ENCODE measurements at places on chromosomes 16 and 17.

DNA sequence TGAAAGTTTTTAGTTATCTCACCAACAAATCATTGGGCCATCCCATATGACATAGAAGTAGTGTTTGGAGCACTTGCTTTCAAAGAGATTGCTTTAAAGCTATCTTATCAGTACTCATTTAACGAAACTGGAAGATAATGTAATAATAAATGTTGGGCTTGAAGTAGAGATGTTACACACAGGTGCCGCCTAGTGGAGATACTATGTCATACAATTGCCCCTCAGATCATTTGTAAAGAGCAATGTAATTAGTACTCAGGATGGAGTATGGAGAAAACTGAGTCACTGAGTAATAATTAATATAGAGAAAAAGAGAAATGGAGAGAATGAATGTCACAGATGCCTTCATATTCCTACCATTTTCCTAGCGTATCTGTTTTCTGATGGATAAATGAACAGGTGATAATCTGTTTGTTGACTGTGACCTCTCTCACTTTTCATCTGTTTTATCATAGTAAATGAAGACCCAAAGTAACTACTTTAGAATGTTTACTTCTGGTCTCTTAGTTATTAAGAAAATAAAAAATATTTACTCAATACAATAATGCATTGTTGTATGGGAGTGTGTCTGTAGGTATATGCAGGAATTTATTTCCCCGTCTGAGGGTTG, 80.4 kb downstream of the EFCAB5 start:
- DNase-seq = peak; percentile 54

DNA sequence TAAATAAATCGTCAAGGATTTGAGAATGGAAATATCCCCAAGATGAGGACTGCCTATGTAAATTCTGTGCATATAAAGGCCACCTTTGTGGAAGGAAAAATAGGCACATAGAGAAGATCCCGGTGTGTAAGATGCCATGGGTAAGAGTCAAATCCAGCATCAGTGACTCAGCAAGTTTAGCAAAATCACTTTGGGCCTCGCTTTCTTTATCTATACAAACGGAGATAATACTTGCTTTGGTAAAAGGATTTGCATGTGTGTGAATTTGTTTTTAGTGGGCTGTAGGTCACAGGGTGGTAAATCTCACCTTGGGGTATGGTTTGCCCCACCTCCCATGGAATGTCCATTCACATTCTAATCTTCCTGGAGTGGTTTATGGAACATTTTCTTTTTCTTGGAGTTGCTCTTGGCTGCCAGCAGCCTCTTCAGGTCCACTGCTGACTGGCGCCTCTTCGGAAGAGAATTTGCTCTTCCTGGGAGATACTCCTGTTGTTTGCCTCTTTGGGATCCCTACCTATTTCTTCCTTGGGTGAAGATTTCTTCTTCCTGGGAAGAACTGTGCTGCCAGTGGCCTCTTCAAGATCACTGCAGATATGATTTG, 587.6 kb downstream of the CDH11 start:
- DNase-seq = no peak

DNA sequence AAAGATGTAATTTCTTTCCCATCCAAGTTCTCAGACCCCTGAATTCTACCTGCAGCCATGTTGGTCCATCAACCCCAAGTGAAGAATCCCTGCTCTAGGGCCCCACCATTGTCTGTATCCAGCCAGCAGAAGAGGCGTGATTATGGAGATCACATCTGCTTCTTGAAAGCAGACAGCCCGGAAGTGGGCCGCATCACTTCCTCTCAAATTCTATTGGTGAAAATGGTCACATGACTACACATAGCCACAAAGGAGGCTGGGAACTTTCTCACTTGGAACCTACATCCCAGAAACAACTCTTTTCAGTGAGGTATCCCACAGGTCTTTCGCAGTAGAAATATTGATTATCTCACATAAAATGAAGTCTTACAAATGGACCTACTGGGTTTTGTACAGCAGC, 40.1 kb downstream of the IL4R start:
- no peak for DNase-seq

DNA sequence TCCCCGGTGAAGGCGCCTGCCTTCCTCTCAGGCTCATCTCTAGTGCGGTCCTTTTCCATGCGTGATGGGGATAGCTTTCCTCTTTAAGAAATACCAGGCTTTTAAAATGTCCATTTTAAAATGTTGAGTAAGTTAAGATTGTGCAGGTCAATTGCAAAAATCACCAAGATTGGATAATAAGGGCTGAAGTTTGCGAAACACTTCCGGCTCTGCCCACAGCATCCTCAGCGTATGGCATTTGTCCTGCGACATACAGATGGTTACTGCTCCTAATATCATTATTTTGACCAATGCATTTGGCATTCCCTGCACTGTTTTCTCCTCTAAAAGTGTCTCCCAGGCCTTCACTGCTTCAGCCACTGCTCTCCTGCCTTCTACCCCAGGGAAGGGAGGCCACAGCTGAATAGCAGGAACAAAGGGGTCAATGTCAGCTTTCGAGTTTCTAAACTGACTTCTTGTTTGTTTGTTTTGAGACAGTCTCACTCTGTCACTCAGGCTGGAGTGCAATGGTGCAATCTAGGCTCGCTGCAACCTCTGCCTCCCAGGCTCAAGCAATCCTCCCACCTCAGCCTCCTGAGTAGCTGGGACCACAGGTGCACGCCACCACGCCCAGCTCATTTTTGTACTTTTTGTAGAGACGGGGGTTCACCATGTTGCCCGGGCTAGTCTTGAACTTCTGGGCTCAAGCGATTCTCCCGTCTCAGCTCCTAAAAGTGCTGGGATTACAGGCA, 91.9 kb downstream of the CRISPLD2 start:
- peak; percentile 42 for DNase-seq

DNA sequence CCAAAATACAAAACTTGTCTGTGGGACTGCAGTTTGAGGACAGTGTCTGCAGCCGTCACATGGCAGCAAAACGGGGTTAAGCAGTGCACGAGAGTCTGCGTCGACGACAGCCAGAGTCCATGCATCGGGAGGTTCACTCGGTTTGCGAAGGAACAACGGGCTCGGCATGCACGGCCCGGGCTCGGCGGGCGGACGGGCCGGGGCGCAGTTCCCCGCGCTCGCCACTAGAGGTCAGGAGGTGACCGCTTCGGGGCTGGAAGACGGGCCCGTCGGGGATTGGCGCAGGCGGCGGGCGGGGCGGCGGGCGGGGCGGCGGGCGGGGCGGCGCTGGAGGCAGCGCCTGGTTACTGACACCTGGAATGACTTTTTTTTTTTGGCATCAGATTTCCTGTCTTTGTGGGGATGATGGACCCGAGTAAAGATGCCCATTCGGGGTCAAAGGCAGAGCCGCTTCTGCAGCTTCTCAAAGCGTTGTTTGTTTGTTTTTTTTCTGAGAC, 6.5 kb downstream of the SCGB1C2 start:
- peak; percentile 62 for DNase-seq

GRCh38 chr17:62995377-62995885, 29.4 kb downstream of the TANC2 start:
- peak; percentile 54 for DNase-seq

GRCh38 chr16:4612977-4613635, 1.6 kb downstream of the UBALD1 start:
- DNase-seq = peak; percentile 5

DNA sequence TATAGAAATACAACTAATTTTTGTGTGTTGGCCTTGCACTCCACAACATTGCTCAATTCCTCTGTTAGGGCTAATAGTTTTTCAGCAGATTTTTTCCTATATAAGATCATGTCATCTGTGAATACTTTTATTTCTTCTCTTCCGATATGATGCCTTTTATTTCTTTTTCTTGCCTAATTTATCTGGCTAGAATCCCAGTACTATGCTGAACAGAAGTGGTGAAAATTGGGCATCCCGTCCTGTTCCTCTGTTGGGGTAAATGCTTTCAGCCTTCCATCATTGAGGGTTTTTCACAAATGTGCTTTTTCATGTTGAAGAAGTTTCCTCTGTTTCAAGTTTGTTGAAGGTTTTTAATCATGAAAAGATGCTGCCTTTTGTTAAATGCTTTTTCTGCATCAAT, 22.7 kb upstream of the TNFRSF13B start:
- no peak for DNase-seq

DNA sequence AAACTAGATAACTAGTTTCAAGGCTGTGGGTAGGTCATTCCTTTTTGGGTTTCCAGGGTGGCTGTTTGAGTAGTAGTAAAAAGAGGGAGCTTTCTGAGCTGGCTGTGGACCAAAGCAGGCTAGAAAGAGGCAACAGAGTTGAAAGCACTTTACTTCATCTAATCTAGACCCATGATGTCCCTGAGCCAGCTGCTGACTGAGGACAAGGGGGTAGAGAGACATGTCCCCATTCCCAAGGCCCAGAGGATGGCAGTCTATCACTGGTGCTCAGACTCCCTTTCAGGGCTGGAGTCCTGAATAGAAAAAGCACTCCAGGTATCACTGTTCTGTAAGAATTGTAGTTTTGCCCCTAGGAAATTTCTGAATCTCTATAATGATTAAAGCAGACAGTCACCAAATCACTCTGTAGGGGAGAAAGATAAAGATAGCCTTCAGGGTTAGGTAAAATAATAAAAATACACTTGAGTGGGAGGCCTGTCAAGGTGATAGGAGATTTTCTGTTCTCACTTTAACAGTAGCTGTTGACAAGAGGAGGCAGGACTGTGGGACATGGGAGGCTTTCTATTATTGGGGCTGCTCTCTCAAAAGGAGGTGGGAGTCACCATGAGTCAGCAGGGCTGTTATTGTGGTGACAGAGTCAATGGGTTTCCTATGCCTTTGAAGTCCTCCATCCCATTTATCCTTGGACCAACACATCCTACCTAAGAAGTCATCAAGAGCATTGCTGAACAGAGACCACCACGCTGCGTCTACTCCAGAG, 190.2 kb upstream of the MPHOSPH6 start:
- DNase-seq = no peak

DNA sequence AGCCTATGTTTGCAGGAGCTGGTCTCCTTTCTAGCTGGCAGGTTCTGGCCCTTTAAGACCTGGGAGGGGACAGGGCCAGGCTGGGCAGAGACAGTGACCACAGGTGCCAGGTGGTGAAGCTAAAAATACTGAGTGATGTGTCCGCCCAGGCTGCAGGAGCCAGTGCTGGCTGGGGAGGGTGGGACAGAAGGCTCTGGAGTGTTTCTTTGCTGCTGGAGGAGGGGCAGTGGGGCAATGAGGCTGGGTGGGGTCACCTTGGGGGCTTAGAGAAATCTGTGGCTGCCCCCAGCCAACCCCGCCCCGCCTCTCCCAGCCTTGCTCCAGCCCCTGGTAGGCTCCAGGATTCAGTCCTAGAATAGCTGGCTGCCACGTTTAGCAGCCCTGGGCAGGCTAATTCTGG, 30.4 kb upstream of the SBK1 start:
- no peak for DNase-seq

DNA sequence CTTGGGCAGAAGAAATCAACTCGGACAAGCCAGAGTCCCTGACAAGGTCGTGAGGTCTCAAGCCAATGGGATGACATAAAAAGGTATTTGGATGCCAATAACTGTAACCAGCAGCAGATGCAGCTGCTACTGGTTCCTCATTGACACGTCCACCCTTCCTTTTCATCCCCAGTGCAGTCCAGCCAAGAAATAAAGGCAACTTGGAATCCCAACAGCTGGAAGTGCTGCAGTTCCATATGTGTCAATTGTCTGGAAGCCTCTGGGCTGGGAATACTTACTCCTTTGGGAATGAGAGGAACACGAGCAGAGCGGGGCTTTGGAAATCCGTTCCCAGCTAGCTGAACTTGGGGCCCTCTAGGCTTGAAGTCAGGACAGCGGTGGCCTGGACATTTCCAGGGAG, 360.4 kb upstream of the ZFHX3 start:
- DNase-seq = no peak

DNA sequence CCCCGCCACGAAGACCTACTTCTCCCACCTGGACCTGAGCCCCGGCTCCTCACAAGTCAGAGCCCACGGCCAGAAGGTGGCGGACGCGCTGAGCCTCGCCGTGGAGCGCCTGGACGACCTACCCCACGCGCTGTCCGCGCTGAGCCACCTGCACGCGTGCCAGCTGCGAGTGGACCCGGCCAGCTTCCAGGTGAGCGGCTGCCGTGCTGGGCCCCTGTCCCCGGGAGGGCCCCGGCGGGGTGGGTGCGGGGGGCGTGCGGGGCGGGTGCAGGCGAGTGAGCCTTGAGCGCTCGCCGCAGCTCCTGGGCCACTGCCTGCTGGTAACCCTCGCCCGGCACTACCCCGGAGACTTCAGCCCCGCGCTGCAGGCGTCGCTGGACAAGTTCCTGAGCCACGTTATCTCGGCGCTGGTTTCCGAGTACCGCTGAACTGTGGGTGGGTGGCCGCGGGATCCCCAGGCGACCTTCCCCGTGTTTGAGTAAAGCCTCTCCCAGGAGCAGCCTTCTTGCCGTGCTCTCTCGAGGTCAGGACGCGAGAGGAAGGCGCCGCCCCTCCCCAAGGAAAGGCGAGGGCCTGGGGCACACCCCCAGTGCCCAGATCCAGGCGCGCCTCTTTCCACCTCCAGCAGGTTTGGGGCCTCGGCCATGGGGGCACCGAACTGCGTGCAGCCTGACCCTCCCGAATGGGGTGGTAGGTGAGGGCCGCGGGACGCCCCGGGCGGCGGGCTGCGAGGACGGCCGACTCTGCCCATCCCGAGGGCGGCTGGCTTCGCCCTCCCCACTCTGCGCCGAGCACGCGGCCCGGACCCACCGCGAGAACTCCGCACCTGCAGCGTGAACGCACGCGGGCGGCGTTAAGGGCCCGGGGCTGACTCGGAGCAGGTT, 664 bp downstream of the HBQ1 start:
- DNase-seq = peak; percentile 66

GRCh38 chr16:69523566-69524305, 42.0 kb upstream of the NFAT5 start:
- DNase-seq = no peak

- no peak for DNase-seq
Measured at GRCh38 chr16:87486282-87486681, 6.5 kb downstream of the ZCCHC14 start.

- DNase-seq = no peak
Measured at GRCh38 chr17:81221842-81222619, 734 bp downstream of the CEP131 start.

GRCh38 chr17:65181237-65182061, 44.3 kb downstream of the RGS9 start:
- no peak for DNase-seq

- DNase-seq = no peak
Measured at GRCh38 chr17:3590231-3590630, 19.0 kb downstream of the TRPV1 start.

DNA sequence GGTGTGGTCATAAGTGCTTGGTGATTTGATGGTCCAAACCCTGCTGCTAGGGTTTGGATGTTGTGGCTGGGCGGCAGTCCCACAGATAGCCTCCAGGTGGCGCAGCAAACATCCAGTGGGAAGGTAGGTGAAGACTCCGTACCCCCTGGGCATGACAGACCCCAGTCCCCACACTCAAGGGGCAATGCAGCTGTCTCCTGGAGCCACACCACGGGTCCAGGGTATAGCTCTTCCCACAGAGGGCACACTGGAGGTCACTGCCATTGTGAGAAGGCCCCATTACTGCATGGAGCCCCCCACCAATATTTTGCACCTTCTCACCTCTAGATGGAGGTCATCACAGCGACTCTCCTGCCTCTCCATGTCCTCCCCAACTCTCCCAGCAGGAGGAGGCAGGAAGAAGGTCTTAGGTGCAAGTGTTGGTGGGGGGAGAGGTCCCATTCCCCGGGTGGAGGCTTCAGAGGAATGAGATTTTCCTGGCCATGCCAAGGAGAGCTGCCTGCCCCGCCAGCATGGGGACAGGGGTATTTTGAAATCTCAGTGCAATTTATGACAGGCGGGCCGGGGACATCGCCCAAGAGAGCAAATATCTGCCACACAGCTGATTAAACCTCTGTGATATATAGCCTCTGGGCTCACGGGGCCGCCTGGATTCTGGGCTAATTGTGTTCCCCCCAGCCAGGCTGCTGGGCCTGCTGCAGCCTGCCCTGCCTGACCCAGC, 17.1 kb upstream of the C17orf113 start:
- DNase-seq = peak; percentile 36
